OCI-LY7 (cell line): ENCODE measurements at places on chromosomes 12 and 14. TPM values are rescaled to one million over a fixed set of nuclear protein-coding genes. Genes with fewer than 3 reads are reported as not detected.
A peak's percentile ranks its signal among the peaks of the same experiment; 100 is the strongest.

GRCh38 chr12:119090865-119091264 is 87.9 kb upstream of the HSPB8 start:
- DNase-seq: no peak

- DNase-seq: no peak
Observed at GRCh38 chr14:99531251-99532096, 50.3 kb downstream of the CCNK start.

GRCh38 chr12:81863406-81863805 is 104.3 kb upstream of the PPFIA2 start:
- no peak for DNase-seq

- no peak for DNase-seq
Observed at GRCh38 chr14:74326369-74327152, 21.7 kb upstream of the VRTN start.

- no peak for DNase-seq
Observed at GRCh38 chr12:89261982-89262381, 90.3 kb downstream of the DUSP6 start.

- DNase-seq: peak; percentile 37
Observed at GRCh38 chr12:66140731-66141130, 10.2 kb upstream of the LLPH start.

- no peak for DNase-seq
Observed at GRCh38 chr12:22687361-22688076, 62.5 kb downstream of the ETNK1 start.

DNA sequence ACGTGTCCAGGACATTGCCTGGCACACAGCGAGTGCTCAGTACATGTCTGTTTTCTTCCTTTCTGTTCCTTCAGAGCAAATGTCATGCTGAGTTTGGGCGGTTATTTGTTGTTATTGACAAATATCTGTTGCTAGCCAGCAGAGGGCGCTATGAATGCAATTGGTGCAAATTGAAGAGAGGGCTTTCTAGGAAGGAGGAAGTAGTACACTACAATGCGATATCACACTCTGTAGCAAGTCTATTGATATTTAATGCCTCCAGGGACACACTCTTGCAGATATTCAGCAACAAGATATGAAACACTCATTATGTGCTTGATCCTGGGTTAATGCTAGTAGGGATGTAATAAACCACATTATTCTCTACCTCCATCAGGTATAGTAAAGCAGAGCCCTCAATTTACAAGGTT is 267.3 kb upstream of the SRRM4 start:
- DNase-seq: peak; percentile 71

DNA sequence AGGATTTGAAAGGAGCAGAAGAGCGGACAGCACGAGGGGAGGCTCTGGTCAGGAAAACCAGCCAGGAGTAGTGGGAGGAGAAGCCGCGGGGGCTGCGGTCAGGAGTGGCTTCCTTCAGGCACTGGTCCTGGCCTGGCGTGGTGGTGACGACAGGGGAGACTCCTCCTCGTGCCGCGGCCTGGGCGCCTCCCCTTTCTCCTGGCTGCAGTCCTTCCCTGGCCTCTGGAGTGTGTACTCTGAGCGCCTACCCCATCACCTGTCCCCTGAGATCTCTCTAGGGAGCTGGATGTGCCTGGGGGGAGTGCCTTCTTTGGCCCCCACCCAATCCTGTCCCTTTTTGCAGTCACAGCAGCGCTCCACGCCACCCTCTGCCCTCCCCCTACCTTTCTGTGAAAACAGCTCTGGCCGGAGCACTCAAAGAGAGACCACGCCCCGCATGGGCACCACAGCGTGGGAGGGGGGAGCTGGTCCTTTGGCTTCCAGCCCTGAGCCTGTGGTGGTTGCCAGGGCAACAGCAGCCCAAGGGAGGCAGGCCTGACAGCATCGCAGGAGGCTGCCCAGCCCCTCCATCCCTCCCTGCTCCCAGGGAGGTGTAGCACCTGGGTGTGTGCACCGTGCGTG is 125.9 kb downstream of the CALM1 start:
- DNase-seq: no peak

DNA sequence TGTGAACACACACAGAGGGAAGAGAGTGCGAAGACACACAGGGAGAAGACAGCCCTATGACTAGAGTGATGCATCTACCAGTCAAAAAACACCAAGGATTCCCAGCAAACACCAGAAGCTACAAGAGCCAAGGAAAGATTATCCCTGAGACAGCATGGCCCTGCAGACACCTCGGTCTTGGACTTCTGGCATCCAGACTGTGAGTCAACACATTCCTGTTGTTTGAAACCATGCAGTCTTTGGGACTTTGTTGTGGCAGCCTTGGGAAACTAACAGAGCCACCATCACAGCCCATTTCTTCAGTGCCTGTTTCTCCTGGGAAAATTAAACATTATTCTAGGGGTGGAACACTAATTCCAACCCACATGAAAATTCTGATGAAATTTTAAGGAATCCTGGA is 220.6 kb downstream of the GXYLT1 start:
- DNase-seq: no peak

DNA sequence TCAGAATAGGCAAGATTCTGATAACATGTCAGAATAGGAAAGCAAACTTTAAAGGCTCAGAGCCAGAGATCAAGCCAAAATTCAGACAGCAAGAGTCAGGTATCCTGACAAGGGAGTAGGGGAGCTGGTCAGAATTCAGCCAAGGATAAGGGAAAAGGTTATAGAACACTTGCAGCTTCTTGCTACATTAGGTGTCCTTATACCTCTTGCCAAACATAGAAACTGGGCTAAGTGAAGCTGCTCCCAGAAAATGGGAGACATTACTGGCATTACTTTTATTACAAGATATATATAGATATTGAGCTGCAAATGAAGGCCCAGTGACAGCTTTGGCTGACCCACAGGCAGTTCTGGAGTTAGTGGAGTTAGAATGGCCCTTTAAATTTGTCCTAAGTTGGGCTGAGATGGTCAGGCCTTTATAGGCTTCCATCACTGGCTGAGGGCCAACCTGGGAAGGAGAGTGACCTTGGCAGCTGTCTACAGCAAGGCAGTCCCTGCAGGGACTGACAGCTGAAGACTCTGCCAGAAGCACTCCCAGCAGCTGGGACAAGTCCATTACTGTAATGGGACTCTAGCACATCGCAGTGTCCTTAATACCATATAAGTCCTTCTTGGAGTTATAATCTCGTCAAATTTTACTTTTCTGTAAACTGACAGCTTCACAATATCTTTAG is 83.0 kb downstream of the LRRC9 start:
- DNase-seq: no peak

DNA sequence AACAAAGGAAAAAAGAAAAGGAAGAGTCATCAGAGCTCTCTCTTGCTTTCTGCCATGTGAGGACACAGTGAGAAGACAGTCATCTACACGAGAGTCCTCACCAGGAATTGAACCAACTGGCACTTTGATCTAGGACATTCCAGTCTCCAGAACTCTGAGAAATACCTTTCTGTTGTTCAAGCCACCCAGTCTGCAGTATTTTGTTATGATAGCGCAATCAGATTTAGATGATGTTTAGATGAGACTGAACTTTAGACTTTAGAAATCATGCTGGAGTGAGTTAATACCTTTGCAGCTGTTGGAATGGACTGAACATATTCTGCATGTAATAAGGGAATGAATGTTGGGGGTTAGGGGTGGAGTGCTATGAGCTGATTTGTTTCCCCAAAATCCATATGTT is 28.1 kb upstream of the RAB21 start:
- no peak for DNase-seq

DNA sequence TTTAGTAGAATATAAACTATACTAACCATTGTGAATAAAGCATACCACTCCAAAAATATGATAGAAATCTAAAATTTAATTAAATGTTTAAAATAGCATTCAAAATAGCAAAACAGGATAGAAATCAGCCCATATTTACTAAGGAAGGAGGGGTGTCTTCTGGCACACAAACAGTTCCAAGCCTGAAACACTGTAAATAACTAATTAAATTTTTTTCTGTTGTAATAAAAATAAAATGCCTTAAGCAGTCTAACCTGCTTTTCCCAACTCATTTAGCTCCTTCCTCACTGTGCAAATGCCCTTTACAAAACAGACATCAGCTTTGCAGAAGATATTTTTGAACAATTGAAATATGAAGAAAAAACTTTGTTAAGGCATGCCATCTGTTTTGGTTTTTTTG is 707.1 kb upstream of the USP15 start:
- no peak for DNase-seq

- no peak for DNase-seq
Observed at GRCh38 chr14:26427097-26427496, 170.7 kb downstream of the NOVA1 start.

GRCh38 chr12:95004610-95005009 is 1.1 kb upstream of the NDUFA12 start:
- no peak for DNase-seq

GRCh38 chr12:11134305-11134704 is at the start of gene TAS2R30:
Gene TAS2R30 (minus strand): TSS chr12:11134644. CDS start chr12:11134244, 400 bp downstream.
- DNase-seq: no peak

DNA sequence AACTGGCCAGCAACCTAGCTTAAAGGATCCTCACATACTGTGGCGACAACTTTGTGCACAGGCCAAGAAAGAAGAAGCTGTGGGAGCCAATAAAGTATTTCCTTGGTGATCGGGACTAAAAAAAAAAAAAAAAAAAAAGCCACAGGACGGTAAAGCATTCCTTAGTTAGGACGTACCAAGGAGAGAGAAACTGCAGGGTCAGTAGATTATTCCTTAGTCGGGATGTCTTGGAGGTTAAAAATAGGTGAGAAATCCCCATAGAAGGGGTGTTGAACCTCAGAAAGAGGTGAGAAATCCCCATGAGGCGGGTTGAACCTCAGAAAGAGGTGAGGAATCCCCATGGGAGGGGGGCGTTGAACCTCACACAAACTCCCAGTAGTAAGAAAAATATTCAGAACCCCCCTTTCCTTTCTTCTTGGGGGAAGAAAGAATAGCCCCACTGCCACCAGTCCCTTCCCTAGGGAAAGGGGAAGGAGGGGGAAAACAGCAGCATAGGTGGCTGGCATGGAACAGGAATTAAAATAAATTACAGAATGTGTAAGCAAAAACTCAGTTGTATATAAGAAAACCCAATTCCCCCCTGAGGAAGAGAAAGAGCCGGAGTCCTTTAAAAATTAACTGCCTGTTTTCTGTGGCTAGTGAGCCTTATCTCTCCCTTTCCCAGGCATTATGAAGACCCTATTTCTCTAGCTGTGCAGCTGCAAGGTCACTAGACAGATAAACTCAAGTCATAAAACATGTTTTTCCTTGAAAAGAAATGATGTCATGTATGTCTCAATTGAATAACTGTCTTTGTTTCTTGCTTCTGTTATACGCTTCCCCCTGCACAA is 26.8 kb downstream of the KLRK1 start:
- DNase-seq: no peak

GRCh38 chr12:84046859-84047258 is 865.7 kb downstream of the SLC6A15 start:
- DNase-seq: no peak

- DNase-seq: no peak
Observed at GRCh38 chr14:61257469-61258057, 23.6 kb downstream of the TMEM30B start.

- DNase-seq: no peak
Observed at GRCh38 chr12:46370380-46370734, 2.2 kb downstream of the SLC38A2 start.

GRCh38 chr12:86260183-86260582 is 4.0 kb upstream of the MGAT4C start:
- DNase-seq: no peak

DNA sequence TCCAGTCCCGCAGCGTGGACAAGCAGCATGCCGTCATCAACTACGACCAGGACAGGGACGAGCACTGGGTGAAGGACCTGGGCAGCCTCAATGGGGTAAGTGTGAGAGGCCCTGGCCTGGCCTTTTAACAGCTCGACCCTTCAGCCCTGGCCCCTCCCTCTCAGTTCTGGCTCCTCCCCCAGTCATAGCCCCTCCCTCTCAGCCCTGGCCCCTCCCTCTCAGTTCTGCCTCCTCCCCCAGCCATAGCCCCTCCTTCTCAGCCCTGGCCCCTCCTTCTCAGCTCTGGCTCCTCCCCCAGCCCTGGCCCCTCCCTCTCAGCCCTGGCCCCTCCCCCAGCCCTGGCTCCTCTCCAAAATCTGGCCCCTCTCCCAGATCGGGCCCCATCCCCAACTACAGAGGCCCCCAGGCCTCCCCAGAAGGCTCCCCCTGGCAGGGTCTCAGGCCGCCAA is 11.2 kb downstream of the CEP170B start:
- peak; percentile 43 for DNase-seq

DNA sequence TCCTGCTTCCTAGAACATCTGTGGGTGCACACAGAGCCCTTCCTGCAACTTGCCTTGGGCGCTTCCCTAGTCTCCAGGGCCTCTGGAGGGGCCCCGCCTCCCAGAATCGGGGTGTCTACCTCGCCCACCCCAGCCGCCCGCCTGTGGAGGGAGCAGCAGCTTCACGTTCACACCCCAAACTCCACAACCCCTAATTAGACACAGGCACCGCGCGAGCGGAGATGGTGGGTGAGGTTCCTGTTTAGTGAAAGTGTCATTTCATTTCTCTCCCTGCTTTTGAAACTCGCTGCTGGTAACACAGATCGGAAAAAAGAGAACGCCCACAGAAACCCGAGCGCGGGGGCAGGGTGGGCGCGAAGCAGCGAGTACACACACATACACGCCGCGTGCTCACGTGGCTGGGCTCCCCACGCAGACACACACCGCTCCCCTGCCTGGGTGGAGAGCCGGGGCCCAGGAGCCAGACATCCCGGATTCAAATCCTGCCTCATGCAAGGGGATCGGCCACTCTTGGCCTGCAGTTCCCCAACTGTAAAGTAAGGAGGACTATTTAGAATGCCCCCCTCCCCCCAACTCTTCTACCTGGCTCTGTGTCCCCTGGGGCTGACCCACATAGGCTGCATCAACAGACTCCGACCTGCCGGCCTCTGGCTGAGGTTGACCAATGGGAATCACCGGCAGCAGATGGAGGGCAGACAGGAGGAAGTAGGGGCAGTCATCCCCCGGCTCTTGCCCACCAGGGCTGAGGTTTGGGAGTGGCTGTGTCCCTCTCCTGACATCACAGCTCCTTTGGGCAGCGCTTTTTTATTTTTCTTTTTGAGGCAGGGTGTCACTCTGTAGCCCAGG is 79.2 kb upstream of the NCOR2 start:
- no peak for DNase-seq

Gene AICDA
- total RNA-seq: 38.5 and 55.9 TPM in 2 replicates

Gene M6PR
- total RNA-seq: 131 and 144 TPM in 2 replicates

Gene SOX5
- not detected in 2 replicates for total RNA-seq

Gene NAA25
- 48.2 and 50.3 TPM in 2 replicates for total RNA-seq

Gene IGF1
- total RNA-seq: not detected in 2 replicates

Gene ERP27
- 1.7 and 3.3 TPM in 2 replicates for total RNA-seq

Gene TEX22
- 9.2 and 12.2 TPM in 2 replicates for total RNA-seq

Gene PMEL
- 2.4 and 3.0 TPM in 2 replicates for total RNA-seq

Gene GPR135
- 10.7 and 10.9 TPM in 2 replicates for total RNA-seq

Gene INSM2
- total RNA-seq: not detected in 2 replicates
